ENCODE measurements at places on chromosomes 16 and 17.

DNA sequence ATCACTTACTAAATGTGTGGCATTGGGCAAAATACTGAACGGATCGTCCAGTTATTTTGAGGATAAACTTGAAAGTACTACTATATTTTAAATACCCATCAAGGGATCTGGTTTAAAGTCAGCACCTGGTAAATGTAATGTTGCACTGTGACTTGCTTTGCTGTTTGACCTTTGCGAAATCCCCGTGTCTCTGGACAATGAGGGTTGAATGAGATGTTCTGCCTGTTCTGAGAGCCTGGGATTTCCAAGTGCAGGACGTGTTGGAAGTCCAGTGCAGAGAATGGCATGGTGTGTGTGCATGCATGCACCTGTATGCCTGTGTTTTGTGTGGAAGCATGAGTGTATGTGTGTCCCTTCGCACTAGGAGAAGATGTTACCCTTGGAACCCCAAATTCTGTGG lies 106.6 kb downstream of the N4BP1 start:
- no peak for DNase-seq

DNA sequence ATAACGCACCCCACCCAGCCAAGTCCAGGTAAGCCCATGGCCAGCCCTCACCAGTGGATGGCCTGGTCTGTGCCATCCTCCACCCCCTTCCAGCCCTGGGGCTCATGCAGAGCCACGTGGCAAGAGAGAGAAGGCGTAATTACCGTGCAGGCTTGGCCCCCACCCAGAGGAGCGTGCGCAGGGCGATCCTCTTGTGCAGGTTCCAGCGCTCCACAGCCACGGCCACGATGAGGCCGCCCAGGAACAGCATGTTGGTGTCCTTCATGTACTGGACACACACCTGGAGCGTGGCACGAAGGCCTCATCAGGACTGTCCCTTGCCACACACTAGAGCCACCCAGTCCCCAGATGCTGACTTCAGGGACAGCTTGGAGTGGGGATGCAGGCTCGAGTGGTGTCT lies 6.7 kb downstream of the SLC13A5 start:
- no peak for DNase-seq

GRCh38 chr17:40354221-40355122 lies 10.1 kb downstream of the GJD3 start:
- no peak for DNase-seq

GRCh38 chr16:4570086-4570485 lies 13.9 kb downstream of the C16orf96 start:
- no peak for DNase-seq

- DNase-seq: no peak
These were observed 32.2 kb downstream of the MMP15 start for GRCh38 chr16:58057784-58058183.

DNA sequence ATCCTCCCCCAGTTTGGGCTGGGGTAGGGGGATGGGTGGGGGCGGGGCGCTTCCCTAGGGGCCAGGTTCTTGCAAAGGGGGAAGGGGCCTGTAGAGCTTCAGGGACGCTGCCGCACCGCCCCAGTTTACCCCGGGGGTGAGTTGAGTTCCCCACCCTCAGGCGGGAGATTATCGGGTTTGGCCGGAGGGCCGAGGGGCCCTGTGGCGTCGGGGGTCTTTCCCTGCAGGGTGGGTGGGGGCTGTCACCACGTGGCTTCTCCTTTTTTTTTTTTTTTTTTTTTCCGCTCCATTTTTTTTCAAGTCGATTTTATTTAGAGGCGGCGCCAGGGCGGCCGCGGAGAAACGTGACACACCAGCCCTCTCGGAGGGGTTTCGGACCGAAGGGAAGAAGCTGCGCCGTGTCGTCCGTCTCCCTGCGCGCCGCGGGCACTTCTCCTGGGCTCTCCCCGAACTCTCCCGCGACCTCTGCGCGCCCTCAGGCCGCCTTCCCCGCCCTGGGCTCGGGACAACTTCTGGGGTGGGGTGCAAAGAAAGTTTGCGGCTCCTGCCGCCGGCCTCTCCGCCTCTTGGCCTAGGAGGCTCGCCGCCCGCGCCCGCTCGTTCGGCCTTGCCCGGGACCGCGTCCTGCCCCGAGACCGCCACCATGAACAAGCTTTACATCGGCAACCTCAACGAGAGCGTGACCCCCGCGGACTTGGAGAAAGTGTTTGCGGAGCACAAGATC lies at the start of gene IGF2BP1:
Gene IGF2BP1, plus strand, starts transcription at position 283 of the 724 bp plus-strand sequence. Its CDS starts 361 bp downstream, at position 644.
- DNase-seq: peak; percentile 23

GRCh38 chr16:16144416-16144815 lies 78.9 kb downstream of the ABCC6 start:
- no peak for DNase-seq

DNA sequence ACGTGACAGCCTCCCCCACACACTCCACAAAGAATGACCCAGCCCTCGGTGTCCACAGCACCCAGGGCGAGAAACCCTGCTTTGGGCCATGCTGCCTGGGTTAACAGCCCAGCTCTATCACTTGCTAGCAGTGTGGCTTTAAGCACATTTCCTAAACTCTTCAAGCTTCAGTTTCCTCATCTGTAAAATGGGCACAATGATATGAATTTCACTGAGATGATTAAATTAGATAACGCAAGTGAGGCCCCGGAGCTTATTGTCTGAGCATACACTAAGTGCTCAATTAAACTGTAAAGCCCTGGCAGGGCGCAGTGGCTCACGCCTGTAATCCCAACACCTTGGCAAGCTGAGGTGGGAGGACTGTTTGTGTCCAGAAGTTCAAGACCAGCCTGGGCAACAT lies 79.4 kb downstream of the LITAF start:
- no peak for DNase-seq

- no peak for DNase-seq
These were observed 400 bp downstream of the CCDC42 start for GRCh38 chr17:8744086-8744785.

DNA sequence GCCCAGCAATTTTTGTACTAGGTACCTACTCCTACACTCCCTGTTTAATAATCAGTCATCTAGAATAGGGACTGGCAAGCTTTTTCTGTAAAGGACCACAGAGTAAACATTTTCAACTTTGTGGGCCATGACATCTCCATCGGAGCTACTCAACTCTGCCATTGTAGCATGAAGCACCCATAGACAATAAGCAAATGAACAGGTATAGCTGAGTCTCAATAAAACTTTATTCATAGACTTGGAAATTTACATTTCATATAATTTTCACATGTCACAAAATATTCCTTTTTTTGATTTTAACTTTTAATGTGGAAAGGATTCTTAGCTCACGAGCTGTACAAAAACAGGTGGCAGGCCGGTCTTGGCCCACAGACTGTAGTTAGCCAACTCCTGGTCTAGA lies 345.8 kb downstream of the SOX9 start:
- no peak for DNase-seq

DNA sequence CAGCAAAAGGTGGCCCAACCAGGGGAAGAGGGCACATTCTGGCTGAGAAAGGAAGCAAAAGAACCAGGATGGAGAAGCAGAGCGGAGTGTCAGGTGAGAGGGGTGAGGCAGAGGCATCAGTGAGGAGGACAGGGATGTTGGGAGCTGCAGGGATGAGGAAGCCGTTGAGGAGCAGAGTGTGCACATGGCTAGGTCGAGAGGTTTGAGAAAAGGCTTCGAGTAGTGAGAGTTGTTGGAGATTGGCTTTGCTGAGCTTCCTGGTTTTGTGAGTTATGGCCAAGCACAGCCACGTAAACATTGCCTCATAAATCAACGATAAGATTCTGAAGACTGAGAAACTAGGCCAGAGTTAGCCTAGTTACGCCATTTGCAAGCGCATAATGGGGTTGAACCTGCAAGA lies 26.9 kb downstream of the DNAH2 start:
- no peak for DNase-seq

- DNase-seq: no peak
These were observed 6.5 kb downstream of the IRX5 start for GRCh38 chr16:54936979-54937670.

DNA sequence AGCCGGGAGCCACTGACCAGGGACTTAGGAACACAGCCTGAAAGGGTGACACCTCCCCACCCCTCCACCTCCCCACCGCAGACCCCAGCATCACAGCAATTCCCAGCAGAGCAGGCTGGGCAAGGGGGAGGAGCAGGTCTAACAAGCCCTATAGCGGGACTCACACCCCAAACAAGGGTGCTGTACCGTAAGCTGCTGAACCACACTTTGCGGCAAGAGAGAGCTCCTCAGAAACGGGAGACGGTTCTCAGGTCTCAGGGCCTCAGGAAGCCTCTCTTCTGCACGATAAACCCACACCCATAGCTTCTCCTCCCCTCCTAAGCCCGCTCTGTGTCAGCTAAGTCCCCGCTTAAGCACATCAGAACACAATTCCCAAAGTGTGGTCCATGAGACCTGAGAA lies 11.7 kb upstream of the COTL1 start:
- DNase-seq: no peak

DNA sequence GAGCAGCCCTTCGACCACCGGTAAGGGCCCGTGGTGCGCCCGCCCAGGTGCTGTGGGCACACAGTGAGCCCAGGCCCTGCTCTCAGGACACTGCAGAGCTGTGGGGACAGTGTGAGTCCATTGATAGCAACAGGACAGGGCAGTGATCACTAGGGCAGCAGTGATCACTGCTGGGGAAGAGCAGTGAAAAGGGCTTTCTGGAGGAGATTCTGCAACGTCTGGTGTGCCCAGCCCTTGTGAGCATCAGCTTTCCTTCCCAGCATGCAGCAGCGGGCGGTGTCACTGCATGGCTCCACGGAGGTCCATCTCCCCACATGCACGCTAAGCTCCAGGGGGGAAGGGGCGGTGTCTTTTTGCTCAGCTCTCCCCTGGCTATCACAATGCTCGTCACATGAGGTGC lies 32.1 kb downstream of the MAP1LC3B start:
- DNase-seq: no peak

DNA sequence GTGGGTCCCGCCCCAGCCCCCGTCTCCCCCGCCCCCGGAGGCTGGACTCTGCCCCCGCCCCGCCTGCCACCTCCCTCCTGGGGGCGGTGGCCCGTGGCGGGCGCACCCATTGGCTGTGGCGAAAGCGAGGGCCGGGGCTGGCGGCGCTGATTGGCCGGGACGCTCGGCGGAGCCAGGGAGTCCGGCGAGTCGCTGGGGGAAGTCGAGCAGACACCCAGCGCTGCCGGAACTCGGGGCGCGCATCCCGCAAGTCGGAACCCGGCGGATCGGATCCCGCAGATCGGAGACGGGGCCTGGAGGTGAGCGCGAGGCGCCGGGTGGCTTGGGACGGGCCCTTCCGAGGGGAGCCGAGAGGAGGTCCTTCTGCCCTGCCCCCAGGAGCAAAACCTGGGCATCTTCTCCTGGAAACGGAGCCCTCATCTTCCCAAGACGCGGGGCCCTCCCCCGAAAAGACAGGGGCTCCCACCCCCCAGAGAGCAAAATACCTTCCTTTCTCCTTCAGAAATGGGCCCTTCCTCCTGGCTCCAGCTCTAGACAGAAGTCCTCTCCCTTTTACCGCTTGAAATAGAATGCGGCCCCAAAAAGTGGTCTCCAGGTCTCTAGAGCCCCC lies at the start of gene ABAT:
Gene ABAT, plus strand, starts transcription at position 205 of the 610 bp plus-strand sequence. CDS start 61,123 bp downstream, outside the sequence.
- DNase-seq: peak; percentile 91

GRCh38 chr17:68057531-68057952 lies 22.0 kb downstream of the KPNA2 start:
- peak; percentile 23 for DNase-seq

GRCh38 chr16:88809676-88810165 lies 2.0 kb downstream of the APRT start:
- DNase-seq: no peak

- peak; percentile 49 for DNase-seq
These were observed 22.7 kb downstream of the GGA3 start for GRCh38 chr17:75238684-75239191.

- DNase-seq: no peak
These were observed 8.5 kb downstream of the IRX3 start for GRCh38 chr16:54277845-54278703.

GRCh38 chr16:74035816-74036215 lies 260.8 kb upstream of the PSMD7 start:
- no peak for DNase-seq

GRCh38 chr16:87457061-87457611 lies 35.7 kb downstream of the ZCCHC14 start:
- no peak for DNase-seq

DNA sequence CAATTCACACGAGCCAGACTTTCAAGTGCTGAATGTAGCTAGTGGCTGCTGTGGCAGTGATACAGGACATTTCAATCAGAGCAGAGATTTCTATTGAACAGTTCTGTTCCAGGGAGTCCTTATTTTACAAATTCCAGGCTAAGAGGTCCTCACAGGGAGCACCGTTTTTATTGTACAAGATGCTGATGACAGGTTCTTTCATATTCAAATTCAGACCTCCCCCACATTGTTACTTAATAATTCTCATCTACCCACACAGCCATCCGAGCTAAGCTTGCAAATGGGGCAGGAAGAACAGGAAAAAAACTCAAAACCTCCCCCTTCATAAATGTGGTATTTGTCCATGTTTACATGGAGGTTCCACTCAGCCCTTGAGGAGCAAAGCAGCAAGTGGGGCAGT lies 9.8 kb downstream of the GABARAPL2 start:
- no peak for DNase-seq

DNA sequence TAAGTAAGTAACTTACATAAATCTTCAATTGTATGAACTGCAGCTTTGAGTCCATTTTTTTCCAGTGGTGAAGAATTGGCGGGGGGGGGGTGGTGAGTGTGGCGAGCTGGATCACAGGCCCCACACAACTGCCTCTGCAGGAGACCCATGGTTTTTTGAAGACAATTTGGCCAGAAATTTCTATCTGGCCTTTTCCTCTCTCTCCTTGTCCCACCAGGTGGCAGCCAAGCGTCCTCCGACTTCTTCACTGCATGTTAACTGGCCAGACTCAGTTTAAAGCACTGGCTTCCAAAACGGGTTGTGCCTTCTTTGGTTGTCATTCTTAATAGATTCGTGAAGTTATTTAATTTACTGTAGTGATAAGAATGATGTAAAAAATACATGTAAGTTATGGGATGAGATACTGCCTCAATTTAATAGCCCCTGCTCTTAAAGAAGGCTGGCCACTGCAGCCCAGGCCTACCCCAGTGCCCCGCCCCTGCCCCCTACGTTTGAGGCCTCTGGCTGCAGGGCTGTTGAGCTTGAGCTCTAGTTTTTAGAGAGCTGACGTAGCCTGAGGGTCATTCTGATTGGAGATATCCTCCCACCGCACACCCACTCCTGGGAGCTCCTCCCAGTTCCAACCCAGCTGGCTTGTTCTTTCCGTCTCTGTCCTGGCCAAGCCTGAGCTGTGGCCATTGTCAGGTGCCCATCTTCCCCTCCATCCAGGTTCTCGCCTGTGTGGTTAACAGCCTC lies 36.4 kb downstream of the AKAP1 start:
- no peak for DNase-seq

Data from naive B cell (primary cell).